Immature natural killer cell (primary cell): ENCODE measurements at places on chromosomes 2 and 18. TPM values are rescaled to one million over a fixed set of nuclear protein-coding genes. Genes with fewer than 3 reads are reported as not detected.

STARD6 gene
- polyA plus RNA-seq = not detected

DNA sequence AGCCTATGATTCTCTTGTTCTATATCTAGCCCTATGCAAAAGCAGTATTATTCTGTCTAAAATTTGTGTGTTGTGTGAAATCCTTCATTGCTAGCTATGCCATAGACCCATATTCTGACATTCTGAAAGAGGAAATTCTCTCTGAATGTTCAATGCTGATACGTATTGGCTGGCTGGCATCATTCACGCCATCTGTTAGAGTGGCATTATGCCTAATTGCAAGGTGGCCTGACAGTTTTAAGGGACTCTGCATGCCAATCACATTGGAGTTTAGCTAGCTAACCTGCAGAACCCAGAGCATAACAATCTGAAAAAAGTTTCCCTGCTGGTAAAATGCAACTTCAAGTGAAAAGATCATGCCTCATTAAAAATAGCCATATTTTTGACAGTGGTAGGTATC lies 316.0 kb downstream of the SOX11 start:
- no peaks in the 10 kb centered on the region for H3K36me3 ChIP-seq
- no peaks in the 10 kb centered on the region for H3K4me1 ChIP-seq
- H3K27ac ChIP-seq = no peak overlapping the region
- H3K4me3 ChIP-seq = no peak overlapping the region
- no peak for DNase-seq

DNA sequence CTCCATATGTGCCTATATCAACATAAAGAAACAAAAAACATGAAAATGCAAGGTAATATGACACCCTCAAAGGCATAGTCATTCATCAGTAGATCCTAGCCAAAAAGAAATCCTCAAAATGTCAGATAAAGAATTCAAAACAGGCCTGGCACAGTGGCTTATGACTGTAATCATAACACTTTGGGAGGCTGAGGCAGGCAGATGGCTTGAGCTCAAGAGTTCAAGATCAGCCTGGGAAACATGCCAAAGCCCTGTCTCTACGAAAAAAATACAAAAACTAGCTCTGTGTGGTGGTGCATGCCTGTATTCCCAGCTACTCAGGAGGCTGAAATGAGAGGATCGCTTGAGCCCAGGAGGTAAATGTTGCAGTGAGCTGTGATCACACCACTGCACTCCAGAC lies 284.6 kb upstream of the KLHL29 start:
- H3K27ac ChIP-seq = no peak overlapping the region
- DNase-seq = no peak
- H3K36me3 ChIP-seq = no peaks in the 10 kb centered on the region
- no peaks in the 10 kb centered on the region for H3K4me1 ChIP-seq
- H3K4me3 ChIP-seq = no peak overlapping the region
- H3K27me3 ChIP-seq = no peaks in the 10 kb centered on the region

HRH4 gene
- not detected for polyA plus RNA-seq

GRCh38 chr2:30254685-30255001 lies 23.3 kb downstream of the LBH start:
- peaks cover 21% of the 10 kb centered on the region for H3K36me3 ChIP-seq
- DNase-seq = no peak
- H3K4me3 ChIP-seq = no peak overlapping the region
- peaks cover 7% of the 10 kb centered on the region for H3K27me3 ChIP-seq

GAREM2 gene
- polyA plus RNA-seq = 1.4 TPM

NEURL3 gene
- polyA plus RNA-seq = not detected

TNS1 gene
- not detected for polyA plus RNA-seq

GRCh38 chr18:1018181-1018681 lies 113.6 kb downstream of the ADCYAP1 start:
- H3K4me1 ChIP-seq = no peaks in the 10 kb centered on the region
- H3K4me3 ChIP-seq = no peak overlapping the region
- no peaks in the 10 kb centered on the region for H3K36me3 ChIP-seq
- DNase-seq = no peak
